Mammary microvascular endothelial cell (primary cell): ENCODE measurements at places on chromosomes 6 and 20. TPM values are rescaled to one million over a fixed set of nuclear protein-coding genes. Genes with fewer than 3 reads are reported as not detected.

The IBTK gene
- total RNA-seq: 22.1 and 22.6 TPM in 2 replicates

The GPR6 gene
- total RNA-seq: not detected in 2 replicates

The PGC gene
- total RNA-seq: not detected in 2 replicates

The COX7A2 gene
- total RNA-seq: 374 and 379 TPM in 2 replicates

The BPIFB2 gene
- not detected in 2 replicates for total RNA-seq

The GDAP1L1 gene
- total RNA-seq: not detected in 2 replicates

The MSH5 gene
- 8.3 and 14.5 TPM in 2 replicates for total RNA-seq

The CEP43 gene
- 13.0 and 19.1 TPM in 2 replicates for total RNA-seq

The SLCO4A1 gene
- 9.5 and 10.4 TPM in 2 replicates for total RNA-seq

The CDH22 gene
- not detected in 2 replicates for total RNA-seq

The TTLL9 gene
- total RNA-seq: not detected in 2 replicates

The HDGFL1 gene
- total RNA-seq: not detected in 2 replicates

The CD93 gene
- 375 and 394 TPM in 2 replicates for total RNA-seq

The HAO1 gene
- not detected in 2 replicates for total RNA-seq

The ACSS1 gene
- total RNA-seq: 13.1 and 17.6 TPM in 2 replicates

The SLPI gene
- total RNA-seq: not detected in 2 replicates

The CAGE1 gene
- not detected in 2 replicates for total RNA-seq

The RWDD2A gene
- total RNA-seq: 3.0 and 4.2 TPM in 2 replicates

The MPIG6B gene
- not detected in 2 replicates for total RNA-seq

The SOBP gene
- 0.05 and 0.27 TPM in 2 replicates for total RNA-seq

The DOK5 gene
- 0.67 TPM in 1 of 2 replicates, not detected in the other for total RNA-seq

The LGSN gene
- not detected in 2 replicates for total RNA-seq

The CD24 gene
- not detected in 2 replicates for total RNA-seq

The CLPSL1 gene
- not detected in 2 replicates for total RNA-seq

The C20orf204 gene
- 0.44 and 0.73 TPM in 2 replicates for total RNA-seq

The BANF2 gene
- total RNA-seq: not detected in 2 replicates

The LY6G6F gene
- not detected in 2 replicates for total RNA-seq

The TRDN gene
- total RNA-seq: not detected in 2 replicates

The MCCD1 gene
- not detected in 2 replicates for total RNA-seq

The TAAR5 gene
- not detected in 2 replicates for total RNA-seq

The ULBP2 gene
- total RNA-seq: 19.0 and 21.4 TPM in 2 replicates

The MLN gene
- total RNA-seq: not detected in 2 replicates

The LINC00237 gene
- total RNA-seq: not detected in 2 replicates

The SLC35D3 gene
- not detected in 2 replicates for total RNA-seq

The BLCAP gene
- total RNA-seq: 39.2 and 42.4 TPM in 2 replicates
